ENCODE measurements at places on chromosomes 5 and 9.

GRCh38 chr5:135173662-135174290 lies 139.7 kb upstream of the PITX1 start:
- DNase-seq: no peak

GRCh38 chr9:70959366-70959765 lies 162.1 kb downstream of the TRPM3 start:
- DNase-seq: no peak

DNA sequence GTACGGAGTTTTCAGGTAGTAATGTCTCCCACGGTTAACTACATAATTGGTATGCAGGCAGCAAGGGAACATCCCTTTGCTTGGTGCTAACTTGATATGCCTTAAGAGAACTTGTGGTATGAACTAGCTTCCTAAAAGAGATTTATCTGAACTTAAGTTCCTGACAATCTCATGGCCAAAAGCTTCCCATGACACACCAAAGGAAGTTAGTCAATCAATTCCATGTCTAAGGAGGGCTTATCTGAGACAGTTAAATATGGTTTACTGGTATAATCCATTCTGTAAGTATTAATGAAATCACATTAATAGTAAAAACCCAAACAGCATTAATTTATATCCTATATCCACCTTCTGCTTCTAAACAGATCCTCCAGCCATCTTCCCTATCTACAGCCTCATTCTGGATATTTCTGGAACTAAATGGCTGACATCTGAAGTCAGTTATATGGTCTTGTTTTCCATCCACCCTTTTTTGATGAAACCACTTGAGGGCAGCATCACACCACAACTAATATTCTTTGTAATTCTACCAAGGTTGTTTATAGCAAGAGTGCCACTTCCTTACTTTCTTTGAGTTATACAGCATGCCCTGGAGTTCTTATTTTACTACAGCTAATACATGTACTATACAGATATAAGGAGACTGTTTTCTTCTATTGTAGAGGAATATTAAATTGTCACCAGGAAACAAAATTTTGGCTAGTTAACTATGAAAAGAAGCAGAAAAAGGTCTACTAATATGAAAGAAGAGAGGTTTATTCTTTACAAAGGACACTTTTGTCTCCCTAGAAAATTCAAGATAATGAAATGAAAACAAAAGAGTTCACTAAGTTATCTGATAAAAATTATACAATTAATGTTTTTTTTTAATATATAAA lies 34.7 kb downstream of the SHOC1 start:
- DNase-seq: peak; percentile 71

DNA sequence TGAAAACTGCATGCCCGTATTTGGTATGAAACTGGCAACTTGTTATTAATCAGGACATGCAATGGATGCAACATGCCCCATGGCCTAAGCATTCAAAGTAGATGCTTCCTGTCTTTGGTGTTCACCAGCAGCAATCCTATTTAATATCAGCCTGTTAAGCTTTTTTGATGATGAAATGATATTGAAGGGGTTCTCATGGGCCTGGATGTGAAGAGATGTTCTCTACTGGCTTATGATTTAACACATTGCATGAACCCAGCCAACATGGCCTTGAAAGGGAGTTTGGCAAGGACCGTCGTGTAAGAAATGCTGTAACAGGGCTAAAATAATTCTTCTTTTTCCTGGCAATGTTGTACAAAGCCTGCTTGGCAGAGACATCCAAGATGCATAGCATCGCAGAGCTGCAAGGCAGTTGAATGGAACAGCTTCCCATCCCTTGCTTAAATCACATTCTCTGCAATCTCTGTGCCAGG lies 111.2 kb downstream of the SMARCA2 start:
- DNase-seq: no peak

GRCh38 chr9:13213337-13213736 lies 66.2 kb downstream of the MPDZ start:
- DNase-seq: peak; percentile 8

DNA sequence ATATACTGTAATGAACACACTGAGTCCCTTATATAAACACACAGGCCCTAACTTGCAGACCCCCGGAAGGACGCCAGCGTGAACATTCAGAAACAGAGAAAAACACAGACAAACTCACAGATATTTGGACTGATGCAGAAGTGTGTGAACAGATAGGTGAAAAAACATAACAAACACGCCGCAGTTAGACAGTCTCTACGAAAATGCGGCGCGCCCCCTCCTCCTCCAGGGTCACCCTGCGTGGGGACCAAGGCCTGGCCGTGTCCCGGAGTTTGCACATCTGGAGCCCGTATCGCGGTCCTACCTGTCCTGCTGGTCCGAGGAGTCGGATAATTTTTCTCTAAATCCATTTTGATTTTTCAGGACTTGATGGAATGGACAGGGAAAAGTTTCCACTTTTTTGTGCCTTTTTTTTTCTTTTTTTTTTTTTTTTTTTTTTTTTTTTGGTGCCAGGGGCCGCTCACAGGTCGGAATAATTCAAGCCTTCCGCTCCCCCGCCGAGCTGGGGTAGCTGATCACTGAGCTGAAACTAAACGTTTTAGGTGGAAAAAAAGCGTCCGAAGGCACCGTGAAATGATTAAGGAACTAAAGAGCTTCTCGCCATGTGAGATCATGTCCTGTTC lies at the start of gene PAX5:
Gene PAX5, minus strand, starts transcription at position 587 of the 623 bp plus-strand sequence. Its CDS starts 237 bp downstream, at position 350.
- no peak for DNase-seq

DNA sequence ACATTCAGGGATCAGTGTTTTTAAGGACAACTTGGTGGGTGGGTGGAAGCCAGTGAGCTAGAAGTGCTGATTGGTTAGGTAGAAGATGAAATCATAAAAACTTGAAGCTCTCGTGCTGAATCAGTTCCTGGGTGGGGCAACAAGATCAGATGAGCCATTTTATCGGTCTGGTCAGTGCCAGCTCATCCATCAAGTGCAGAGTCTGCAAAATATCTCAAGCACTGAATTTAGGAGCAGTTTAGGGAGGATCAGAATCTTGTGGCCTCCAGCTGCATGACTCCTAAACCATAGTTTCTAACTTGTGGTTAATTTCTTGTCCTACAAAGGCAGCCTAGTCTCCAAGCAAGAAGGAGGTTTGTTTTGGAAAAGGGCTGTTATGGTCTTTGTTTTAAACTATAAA lies 166.4 kb downstream of the FAM170A start:
- no peak for DNase-seq

DNA sequence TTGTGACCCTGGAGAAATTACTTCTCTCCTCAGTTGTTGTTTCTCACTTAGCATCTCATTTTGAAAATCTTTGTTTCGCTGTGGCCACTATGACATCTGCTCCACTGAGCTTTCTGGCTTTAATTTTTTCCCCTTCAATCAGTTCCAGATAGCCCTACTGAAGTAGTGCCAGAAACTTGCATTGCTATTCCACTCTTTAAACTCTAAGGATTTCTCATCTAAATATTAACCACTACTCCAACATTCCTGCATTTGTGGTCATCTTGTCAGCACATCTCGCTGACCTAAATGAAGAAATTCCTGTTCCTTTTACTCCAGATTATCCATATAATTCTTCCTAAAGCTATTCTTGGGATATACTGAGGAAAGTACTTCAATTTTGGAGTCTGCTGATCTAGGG lies 15.3 kb upstream of the NOL6 start:
- no peak for DNase-seq

- no peak for DNase-seq
Measured at GRCh38 chr5:33524476-33524875, 83.7 kb downstream of the TARS1 start.

- no peak for DNase-seq
Measured at GRCh38 chr5:163614787-163615186, 109.4 kb downstream of the MAT2B start.

- DNase-seq: no peak
Measured at GRCh38 chr5:176446884-176447590, 1.1 kb upstream of the FAF2 start.

- DNase-seq: no peak
Measured at GRCh38 chr5:43889233-43889632, 286.3 kb downstream of the NNT start.

- no peak for DNase-seq
Measured at GRCh38 chr9:90568667-90569066, 74.0 kb downstream of the DIRAS2 start.

- no peak for DNase-seq
Measured at GRCh38 chr9:306907-307306, 92.2 kb downstream of the DOCK8 start.

GRCh38 chr9:136985027-136985602 lies 2.3 kb downstream of the LCNL1 start:
- DNase-seq: no peak

DNA sequence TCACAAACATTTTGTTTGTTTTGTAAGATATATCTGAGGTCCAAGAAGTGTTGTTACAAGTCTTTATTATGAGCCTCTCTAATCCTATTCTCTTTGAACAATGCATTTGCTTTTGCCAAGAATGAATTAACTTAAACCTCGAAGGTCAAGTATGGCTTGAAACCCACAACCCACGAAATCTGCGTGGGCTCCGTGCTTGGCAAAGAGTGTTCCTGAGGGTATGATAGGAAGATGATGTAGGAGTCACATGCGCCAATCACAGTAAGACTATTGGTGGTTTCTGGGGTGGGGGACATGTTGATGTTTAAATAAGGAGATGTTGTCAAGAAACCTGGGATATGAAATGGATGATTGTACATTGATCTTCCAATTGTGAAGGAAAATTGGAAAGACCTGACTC lies 330.8 kb upstream of the RFX3 start:
- DNase-seq: no peak

- peak; percentile 89 for DNase-seq
Measured at GRCh38 chr5:176625966-176626875, 4.1 kb downstream of the SNCB start.

DNA sequence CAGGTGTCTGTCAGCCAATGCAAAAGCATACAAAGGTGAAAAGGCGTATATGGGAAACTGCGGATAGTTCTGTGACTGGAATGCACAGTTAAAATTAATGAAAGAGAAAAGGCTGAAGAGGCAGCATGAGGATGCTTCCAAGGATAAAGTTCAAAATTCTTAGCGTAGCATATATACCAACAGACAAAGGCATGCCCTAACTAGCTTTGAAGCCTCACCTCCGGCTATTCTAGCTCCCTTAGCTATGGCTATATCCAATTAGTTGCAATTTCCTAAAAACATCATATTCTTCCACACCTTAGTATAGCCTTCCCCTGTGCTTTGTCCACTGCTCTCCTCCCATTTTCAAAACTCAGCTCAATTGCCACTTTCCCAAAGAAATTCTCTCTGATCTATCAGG lies 1.4 kb upstream of the DNAJA1 start:
- DNase-seq: no peak

GRCh38 chr5:64861281-64861680 lies 92.6 kb downstream of the CWC27 start:
- DNase-seq: no peak

- no peak for DNase-seq
Measured at GRCh38 chr9:136226680-136227407, 18.8 kb downstream of the QSOX2 start.

Data from RWPE1 (cell line).